Right atrium auricular region (tissue), 2 donors: ENCODE measurements at places on chromosomes 5 and 9. TPM values are rescaled to one million over a fixed set of nuclear protein-coding genes. Genes with fewer than 3 reads are reported as not detected.

Gene C9orf50
- total RNA-seq = not detected

Gene TYRP1
- total RNA-seq = 25.1 TPM

Gene EQTN
- total RNA-seq = not detected

Gene ESM1
- not detected for total RNA-seq

Gene DCP2
- 10.8 TPM for total RNA-seq

Gene EIF4EBP3
- total RNA-seq = 12.8 TPM

Gene SLC46A2
- total RNA-seq = 0.43 TPM

Gene LRRC26
- not detected for total RNA-seq

Gene CYFIP2
- total RNA-seq = 55.4 TPM

Gene CCNI2
- total RNA-seq = not detected

Gene FCN2
- not detected for total RNA-seq

Gene SLC4A9
- total RNA-seq = not detected

Gene PDE8B
- 22.2 TPM for total RNA-seq

Gene SPINK9
- not detected for total RNA-seq

Gene ZDHHC11B
- total RNA-seq = 7.5 TPM

Gene FBXL7
- 16.6 TPM for total RNA-seq

Gene ANKRD18A
- 1.3 TPM for total RNA-seq
